ENCODE measurements at places on chromosomes 3 and 15. TPM values are rescaled to one million over a fixed set of nuclear protein-coding genes. Genes with fewer than 3 reads are reported as not detected.

DNA sequence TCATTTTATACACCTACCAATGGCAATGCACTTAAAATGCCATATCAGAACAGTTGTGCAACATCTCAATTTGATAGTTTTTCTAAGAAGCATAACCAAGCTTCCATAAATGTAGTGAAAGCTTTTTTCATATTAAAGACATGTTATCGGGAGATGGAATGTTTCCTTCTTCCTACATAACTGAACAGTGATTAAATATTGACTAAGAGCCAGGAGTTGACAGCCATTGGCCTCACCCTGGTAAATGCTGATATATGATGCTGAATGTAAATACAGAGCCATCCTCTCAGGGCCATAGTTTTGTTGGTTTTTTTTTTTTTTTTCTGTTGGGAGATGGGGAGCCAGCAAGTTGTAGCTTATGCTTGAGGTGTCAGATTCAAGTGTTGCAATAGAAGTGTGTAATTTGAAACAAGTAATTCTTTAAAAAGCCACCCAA is 203.3 kb upstream of the IL12A start:
- no peak for DNase-seq

GRCh38 chr3:2423143-2423542 is 324.5 kb downstream of the CNTN4 start:
- no peak for DNase-seq

- no peak for DNase-seq
Measured at GRCh38 chr3:8239095-8239494, 262.5 kb upstream of the LMCD1 start.

- DNase-seq = no peak
Measured at GRCh38 chr15:62934236-62934971, 108.1 kb upstream of the TPM1 start.

- no peak for DNase-seq
Measured at GRCh38 chr3:22977650-22978289, 225.4 kb upstream of the UBE2E2 start.

DNA sequence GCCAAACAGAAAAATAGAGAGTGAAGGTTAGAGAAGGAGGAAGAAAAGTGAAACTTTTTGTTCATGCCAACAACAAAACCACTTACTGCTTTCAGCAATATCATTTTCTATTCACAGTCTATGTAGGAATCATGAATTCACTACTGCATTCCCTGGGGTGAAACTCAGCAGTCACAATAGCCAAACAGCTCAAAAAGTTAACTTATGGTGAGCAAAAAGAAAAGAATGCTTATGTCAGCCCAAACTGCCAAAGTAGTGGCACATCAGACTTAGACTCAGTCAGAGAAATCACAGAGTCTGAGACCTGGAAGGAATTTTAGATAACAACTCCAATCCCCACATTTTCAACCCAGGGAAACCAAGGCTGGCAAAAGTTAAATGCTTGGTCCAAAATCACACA is 238.7 kb upstream of the TMCO5A start:
- no peak for DNase-seq

GRCh38 chr3:181534781-181535221 is 176.9 kb upstream of the SOX2 start:
- DNase-seq = no peak

DNA sequence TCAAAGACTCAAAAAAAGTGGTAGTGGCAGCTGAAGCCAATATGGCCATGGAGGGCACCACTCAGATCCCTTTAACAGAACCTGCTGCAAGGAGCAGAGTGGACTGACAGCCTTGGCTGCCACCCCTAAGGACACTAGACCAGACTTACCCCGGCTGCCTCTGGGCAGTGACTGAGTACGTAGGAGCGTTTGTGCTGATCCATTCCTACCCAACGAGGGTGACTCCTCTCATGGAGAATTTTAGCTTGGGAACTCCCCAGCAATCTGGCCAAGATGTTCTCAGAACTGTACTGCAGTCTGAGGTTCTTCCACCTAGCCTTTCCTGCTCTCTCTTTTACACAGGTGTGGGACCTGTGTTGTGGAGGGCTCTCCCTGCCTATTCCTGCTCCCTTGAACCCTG is 22.1 kb downstream of the CLEC3B start:
- no peak for DNase-seq

GRCh38 chr3:194141415-194142155 is 5.6 kb downstream of the HES1 start:
- no peak for DNase-seq

GRCh38 chr3:177689077-177689476 is 491.8 kb upstream of the TBL1XR1 start:
- DNase-seq = no peak

GRCh38 chr15:78969687-78970349 is 25.0 kb upstream of the CTSH start:
- no peak for DNase-seq

DNA sequence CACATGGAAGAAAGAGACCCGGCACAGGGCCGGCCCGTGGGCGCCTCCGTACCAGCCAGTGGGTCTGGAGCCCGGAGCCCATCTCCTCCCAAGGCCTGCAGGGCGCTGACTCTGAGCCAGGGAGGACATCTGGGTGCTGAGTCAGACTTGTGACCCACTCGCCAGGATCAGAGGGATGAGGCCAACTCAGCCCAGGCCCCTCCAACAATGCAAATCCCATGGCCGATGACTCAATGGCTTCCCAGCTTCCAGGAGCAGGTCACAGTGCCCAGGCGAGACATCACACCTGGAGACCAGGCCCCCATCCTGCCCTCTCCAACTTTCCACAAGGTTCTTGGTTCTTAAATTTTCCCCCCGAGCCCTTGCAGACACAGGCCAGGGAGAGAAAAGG is 95.1 kb downstream of the LRIG1 start:
- no peak for DNase-seq

GRCh38 chr15:94080989-94081605 is 150.3 kb upstream of the MCTP2 start:
- DNase-seq = no peak

DNA sequence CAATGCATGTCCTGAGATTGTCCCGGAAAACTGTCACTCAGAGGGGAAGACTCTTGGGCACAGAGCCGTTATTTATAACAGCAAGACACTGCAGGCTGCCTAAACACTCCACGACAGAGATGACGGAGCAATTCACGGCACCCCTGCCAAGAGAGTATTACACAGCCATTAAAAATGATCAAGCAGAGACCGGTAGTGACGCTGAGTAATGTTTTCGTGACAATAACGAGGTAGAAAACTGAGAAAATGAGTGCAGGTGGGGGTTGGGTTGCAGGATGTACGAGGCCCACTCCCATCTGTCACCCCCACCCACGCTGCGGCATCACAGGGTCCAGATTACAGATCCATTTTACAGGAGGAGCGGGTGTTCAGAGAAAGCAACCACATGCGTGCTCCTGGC is 58.9 kb upstream of the LINGO1 start:
- no peak for DNase-seq

The CPN2 gene
- total RNA-seq = not detected

The ARL13B gene
- 18.0 TPM for total RNA-seq
